Stimulated activated CD8-positive, alpha-beta memory T cell treated with anti-CD3 and anti-CD28 coated beads, Interleukin-2, amount 100 ng/mL, for 48 hours (primary cell): ENCODE measurements at places on chromosomes 5 and 9.

DNA sequence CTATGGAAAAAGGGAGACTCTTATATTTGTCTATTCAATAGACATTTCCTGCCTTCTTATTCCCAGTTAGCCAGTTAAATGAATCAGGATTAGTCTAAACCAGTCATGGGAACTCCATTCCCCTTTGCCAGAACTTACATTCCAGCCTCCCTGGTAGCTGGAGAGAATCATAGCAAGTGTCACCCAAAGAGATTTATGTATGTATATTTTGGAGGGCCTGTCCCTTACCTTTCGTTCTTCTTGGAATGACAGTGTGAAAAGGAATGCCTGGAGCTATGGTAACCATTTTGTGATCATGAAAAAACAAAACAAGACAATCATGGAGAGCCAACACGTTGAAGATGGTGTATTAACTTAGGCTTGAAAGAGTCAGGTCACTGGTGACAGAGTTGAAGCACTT, 627.7 kb downstream of the CCDC171 start:
- no peak for DNase-seq

GRCh38 chr9:128201441-128202369, 1.5 kb upstream of the DNM1 start:
- DNase-seq: no peak

DNA sequence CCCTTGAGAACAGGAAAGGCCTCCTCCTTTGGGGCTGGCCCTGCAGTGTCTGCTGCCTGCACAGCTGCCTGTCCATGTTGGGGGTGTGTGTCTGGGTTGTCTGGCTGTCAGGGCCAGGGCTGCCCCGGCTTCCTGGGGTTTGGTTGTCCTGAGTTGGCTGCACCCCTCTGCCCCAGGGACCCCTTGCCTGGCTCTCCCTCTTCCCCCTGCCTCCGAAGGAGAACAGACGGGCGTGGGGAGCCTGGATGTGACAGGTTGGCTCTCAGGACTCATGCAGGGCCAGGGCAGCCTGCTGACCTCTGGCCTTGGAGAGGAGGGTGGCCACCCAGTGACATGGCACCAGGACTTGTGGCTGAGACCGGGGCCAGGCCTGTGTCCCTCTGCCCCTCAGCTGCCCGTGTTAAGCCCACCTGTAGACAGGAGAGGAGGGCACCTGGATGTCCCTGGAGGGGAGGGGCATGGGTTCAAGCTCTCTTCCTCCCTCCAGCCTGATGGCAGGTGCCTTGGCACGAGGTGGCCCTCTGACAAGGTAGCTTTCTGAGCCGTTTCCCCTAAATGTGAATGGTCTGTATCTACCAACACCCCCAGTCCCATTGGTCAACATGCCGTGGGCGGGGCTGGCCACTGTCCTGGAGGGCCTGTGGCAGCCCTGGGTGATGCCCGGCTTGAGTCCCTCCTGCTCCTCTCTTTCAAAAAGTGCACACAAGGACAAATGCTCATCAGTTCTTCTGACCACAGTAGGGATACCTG, 34.9 kb downstream of the WNK2 start:
- DNase-seq: no peak

- no peak for DNase-seq
These were observed 29.7 kb downstream of the PPP1R2B start for GRCh38 chr5:156879665-156880285.

DNA sequence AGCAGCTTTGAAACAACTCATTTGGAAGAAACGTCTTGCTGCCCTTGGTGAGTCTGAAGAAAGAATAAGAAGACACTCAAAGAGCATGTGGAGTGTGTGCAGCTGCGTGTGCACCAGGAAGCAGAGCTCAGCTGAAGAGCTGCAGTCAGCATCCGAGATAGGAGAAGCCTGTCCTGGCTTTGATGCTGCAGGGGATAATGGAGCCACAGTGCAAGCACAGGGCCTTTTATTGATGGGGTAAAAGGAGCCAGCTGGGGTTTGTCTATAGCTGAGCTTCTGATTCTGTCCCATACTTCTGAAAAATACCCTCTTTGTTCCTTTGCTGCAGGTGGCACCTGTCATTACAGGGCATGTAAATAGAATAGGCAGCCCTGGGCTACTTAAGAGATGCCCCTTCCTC, 375.7 kb upstream of the ZNF462 start:
- no peak for DNase-seq
